ENCODE measurements at places on chromosomes 7 and 10.

- no peak for DNase-seq
Observed at GRCh38 chr7:149074116-149074885, 16.2 kb downstream of the ZNF786 start.

DNA sequence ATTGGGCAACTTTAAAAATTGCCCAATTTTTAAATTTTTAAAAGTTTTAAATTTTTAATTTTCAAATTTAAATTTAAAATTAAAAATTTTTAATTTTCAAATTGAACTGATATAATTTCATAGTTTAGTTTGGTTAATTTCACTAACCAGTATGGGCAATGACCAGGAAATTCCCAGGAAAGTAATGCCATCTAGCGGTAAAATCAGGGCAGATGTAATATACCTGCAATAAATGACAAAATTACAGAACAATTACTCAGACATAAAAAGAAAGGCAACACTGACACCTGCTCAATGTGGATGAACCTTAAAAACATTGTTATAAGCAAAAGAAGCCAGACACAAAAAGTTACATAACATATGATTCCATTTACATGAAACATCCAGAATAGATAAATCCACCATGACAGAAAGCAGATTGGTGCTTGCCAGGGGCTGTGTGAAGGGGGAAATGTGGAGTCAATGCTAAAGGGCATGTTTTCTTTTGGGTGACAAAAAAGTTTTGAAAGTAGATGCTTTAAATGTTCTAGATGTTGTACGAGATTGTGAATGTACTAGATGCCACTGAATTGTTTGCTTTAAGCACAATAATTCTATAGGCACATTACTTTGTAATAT, 28.6 kb upstream of the SLC16A12 start:
- DNase-seq, result no peak

- no peak for DNase-seq
Observed at GRCh38 chr7:37128327-37129034, 320.2 kb downstream of the ELMO1 start.

GRCh38 chr7:4661871-4662270, 20.2 kb upstream of the FOXK1 start:
- DNase-seq, result no peak

GRCh38 chr7:55878691-55879090, 8.6 kb upstream of the ZNF713 start:
- DNase-seq, result no peak

DNA sequence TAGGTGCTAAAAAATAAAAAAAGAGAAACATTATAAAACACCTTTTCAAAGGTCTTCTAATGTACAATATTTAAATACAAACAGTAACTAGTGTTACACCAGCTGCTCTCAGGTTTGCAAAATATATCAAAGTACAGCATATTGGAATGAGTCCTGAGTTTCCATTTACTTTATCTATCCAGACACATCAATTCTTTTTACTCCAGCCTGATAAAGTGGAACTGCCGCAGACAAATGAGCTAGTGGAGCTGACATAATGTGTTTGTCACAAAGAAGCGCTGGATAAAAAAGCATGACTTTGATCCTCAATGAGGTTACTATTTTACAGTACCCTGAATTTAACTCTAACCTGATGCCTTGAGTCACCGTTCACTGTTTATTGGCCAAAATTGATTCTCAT, 1243.1 kb downstream of the GATA3 start:
- no peak for DNase-seq

GRCh38 chr7:8068892-8069686, 100.5 kb downstream of the GLCCI1 start:
- DNase-seq, result no peak
